ENCODE measurements at places on chromosomes 5 and 9. TPM values are rescaled to one million over a fixed set of nuclear protein-coding genes. Genes with fewer than 3 reads are reported as not detected.

DNA sequence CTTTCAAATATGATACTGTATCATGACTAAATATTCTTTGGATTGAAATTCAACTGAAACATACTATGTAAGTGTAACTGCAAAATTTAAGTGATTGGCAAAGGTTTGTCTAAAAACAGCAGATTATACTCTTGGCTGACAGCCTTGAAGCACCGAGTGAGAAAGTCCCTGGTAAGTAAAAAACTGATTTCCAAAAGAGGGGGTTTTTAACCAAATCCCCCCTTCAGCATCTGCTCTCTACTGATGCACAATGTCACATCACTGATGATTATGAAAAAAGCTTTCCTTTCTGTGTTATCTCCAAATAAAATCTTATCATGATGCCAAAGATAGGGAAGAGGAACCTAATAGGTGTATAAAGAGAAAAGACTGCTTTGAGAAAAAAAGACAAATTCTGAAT lies 141.0 kb downstream of the MEF2C start:
- H3K27me3 ChIP-seq: no peaks in the 10 kb centered on the region
- no peaks in the 10 kb centered on the region for H3K36me3 ChIP-seq
- H3K4me1 ChIP-seq: no peaks in the 10 kb centered on the region
- H3K27ac ChIP-seq: no peak overlapping the region
- DNase-seq: no peak

DNA sequence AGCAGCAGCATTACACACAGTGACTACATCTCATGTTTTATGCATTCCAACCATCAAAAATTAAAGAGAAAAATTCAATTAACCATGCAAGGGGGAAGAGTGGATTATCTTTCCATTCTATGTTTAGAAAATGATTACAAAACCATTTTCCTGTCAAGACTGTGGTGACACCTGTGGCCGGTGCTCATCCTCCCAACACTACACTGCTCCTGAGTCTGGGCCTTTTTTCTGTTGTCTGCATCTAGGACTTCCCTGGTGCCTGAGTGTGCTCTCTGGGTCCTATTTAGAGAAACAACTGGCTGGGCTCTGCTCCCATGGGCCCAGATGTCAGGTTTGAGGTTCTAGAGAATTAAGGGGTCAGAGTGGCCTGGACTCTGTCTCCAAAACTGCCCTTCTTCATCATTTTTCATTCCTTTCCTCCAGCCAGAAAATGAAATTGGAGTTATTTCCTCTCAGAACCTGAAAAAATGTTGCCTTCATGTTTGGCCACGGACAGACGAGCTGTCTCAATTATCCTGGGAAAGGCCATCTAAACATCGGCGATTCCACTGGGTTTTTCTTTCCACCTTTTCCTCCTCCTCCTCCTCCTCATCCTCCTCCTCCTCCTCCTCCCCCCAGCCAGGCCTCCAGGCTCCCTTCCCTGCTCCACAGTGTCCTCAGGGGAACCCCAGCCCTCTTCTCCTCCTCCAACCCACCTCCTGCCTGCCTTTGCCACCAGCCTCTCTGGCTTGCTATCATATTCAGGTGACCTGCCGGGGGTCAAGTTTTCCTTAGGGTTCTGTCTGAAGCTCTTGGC lies 11.4 kb upstream of the ARSI start:
- DNase-seq: no peak
- H3K4me1 ChIP-seq: no peaks in the 10 kb centered on the region
- no peaks in the 10 kb centered on the region for H3K27me3 ChIP-seq

DNA sequence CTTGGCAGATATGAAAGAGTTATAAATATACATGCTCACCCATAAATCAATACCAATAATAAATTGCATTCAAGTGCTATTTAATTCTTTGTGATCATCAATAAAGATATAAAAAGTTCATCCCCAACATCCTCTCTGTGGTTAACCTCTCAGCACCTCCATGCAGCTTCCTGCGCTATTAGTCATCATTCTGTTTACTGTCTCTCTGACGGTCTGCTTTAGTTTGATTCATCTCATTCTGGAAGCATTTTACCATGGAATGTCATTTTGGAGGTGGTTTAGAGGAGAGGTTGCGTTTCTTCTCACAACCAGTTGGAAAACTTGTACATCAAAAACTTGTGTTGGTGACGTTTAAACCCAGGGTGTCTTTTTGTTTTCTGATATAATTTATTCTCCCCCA lies 486.6 kb downstream of the BRINP1 start:
- H3K36me3 ChIP-seq: no peaks in the 10 kb centered on the region
- no peaks in the 10 kb centered on the region for H3K27me3 ChIP-seq
- H3K4me1 ChIP-seq: no peaks in the 10 kb centered on the region
- no peak overlapping the region for H3K27ac ChIP-seq
- H3K4me3 ChIP-seq: no peak overlapping the region
- no peak for DNase-seq

DNA sequence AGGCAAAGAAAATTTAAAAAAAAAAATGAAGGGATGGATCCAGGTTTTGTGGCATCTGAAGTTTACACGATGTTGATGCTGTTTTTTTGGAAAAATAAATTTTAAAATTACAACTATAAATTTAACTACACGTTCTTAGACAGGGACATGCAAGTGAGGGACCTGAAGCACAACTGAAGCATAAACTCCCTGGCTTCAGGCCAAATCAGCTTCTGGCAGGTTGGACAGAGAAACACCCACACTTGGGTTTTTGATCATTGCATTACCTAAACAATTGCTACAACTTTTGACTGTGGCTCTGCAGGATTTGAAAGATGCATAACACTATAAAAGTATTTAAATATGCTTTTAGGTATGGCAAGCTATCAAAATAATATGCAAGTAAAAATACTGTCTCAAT lies 1318.3 kb upstream of the DMAC1 start:
- no peak overlapping the region for H3K27ac ChIP-seq
- H3K27me3 ChIP-seq: no peaks in the 10 kb centered on the region
- no peaks in the 10 kb centered on the region for H3K36me3 ChIP-seq
- no peak for DNase-seq
- no peaks in the 10 kb centered on the region for H3K4me1 ChIP-seq
- H3K4me3 ChIP-seq: no peak overlapping the region

DNA sequence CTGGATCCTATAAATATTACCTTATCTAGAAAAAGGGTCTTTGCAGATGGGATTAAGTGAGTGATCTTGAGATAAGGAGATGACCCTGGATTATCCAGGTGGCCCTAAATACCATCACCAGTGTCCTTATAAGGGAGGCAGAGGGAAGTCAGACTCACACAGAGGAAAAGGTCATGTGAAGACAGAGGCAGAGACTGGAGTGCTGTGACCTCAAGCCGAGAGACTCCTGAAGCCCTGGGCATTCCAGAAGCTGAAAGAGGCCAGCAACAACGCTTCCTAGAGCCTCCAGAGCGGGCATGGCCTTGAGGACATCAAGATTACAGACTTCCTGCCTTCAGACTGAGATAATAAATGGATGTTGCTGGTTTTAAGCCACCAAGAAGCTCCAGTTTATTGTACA lies 118.8 kb downstream of the ATPSCKMT start:
- no peak for DNase-seq
- H3K27me3 ChIP-seq: no peaks in the 10 kb centered on the region
- H3K27ac ChIP-seq: no peak overlapping the region
- H3K4me1 ChIP-seq: no peaks in the 10 kb centered on the region
- H3K36me3 ChIP-seq: no peaks in the 10 kb centered on the region

Gene DMRT3
- not detected for polyA plus RNA-seq
